ENCODE measurements at places on chromosomes 7 and 10. TPM values are rescaled to one million over a fixed set of nuclear protein-coding genes. Genes with fewer than 3 reads are reported as not detected.
A peak's percentile ranks its signal among the peaks of the same experiment; 100 is the strongest.

- DNase-seq = no peak
Measured at GRCh38 chr10:87723500-87723899, 63.8 kb downstream of the PAPSS2 start.

DNA sequence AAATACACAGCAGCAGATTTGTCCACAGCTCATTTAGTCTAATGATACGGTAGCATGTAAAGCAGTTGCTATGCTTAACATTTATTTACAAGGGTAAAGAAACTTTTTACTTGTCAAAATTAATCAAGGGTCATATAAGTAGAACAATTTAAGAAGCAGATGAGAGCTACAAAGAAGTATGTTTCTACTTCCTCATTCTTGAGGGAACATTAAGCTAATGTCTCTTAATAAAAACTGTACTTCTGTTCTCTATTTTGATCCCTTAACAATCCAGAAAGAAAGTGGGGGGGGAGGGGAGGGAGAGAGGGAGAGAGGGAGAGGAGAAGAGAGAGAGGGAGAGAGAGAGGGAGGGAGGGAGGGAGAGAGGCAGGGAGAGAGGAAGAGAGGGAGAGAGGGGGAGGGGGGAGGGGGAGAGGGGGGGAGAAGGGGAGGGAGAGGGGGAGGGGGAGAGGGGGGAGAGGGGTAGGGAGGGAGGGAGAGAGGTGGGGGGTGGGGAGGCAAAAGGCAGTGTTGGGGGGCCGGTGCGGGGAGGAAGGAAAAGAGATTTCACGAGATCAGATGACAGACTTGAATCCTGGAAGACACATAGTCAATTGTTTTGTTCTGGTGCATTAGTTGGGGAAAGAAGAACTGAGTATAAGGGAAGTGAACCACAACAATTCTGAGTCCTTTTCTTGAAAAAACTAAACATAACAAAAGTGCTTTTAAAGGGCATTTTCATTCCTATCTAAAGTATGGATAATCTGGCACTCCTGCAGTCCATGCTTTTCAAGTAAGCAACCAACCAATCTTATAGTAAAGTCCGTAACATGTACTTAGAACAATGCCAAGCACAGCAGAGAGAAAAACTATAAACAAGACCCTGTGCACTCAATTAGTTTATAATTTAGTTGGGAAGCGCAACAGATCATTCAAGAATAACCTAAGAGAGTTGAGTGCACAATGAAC is 128.0 kb downstream of the USP6NL start:
- no peak for DNase-seq

- no peak for DNase-seq
Measured at GRCh38 chr7:83301416-83301815, 138.7 kb upstream of the PCLO start.

The ANKRD1 gene
- total RNA-seq = 29.9 TPM

DNA sequence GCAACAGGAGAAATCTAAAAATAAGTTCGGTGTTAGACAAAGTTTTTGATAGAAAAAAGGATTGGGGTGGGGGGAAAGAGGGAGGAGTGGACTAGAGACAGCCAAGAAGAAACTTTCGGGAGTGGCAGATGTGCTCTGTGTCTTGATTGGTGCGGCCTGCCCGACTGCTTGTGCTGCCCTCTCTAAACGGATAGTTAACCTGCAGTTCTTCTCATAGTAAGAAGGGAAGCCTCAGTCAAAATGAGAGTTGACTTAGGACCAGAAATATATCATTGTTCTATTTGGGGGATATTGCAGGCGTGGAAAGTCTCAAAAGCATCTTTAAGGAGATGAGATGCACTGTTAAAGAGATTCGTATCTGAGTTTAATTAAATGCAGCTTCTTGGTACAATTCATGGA is 39.3 kb downstream of the UBE3C start:
- no peak for DNase-seq

DNA sequence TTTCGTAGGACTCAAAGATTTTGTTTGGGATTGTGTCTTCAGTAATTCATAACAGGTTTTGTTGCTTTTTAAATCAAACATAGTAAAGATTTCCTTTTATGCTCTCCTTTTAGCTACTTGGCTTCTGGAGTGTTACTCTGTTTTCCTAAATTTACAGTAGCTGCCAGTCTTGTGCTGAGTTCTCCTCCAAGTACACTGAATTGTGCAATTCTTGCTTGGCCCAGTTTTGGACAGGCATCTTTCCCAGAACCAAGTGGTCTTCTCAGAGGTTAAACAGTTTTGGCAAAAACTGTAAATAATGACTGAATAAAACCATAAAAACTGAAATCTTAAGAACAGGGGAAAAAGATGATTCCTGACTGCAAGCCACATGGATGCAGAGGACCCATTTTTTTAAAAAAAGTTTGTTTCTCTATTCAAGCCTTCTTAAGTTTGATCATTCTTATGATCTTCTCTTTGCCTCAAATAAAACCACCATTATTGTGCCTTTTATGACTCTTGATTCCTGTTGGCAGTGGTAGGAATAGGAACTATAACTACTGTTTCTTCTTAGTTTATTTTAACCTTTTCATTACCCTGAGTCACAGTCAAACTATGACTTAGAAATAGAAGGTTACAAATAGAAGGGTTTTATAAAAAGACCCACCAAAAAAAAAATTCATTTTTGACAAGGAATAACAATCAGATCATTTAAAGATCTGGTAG is 88.0 kb downstream of the MDFIC start:
- DNase-seq = peak; percentile 38

DNA sequence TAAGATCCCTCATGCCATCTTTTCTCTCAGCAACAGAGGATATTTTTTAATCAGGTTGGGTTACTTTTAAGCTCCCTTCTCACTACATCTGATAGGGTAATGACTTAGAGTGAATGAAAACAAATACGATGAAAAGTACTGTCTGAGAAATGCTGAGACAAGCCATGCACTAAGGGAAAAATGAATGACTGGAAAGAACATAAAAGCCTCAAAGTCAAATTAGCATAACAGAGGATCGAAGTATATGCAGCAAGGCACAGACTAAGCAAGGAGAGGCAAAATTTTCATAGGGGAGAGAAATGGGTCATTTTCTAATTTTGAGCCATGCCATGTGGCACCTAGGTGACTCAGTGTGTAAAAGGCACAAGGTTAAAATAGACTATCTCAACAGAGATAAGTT is 8.5 kb upstream of the POT1 start:
- no peak for DNase-seq

The DNAJC12 gene
- 3.3 TPM for total RNA-seq

The CUZD1 gene
- 0.76 TPM for total RNA-seq

- no peak for DNase-seq
Measured at GRCh38 chr10:12783293-12783692, 218.2 kb downstream of the CCDC3 start.

GRCh38 chr7:95141755-95142154 is 182.6 kb downstream of the PON1 start:
- DNase-seq = no peak

The TMEM236 gene
- total RNA-seq = 2.4 TPM

- DNase-seq = no peak
Measured at GRCh38 chr7:54841772-54842697, 83.0 kb upstream of the SEC61G start.

The ICA1 gene
- total RNA-seq = 22.4 TPM

GRCh38 chr7:13466874-13467547 is 522.5 kb downstream of the ETV1 start:
- DNase-seq = no peak

- no peak for DNase-seq
Measured at GRCh38 chr10:110568055-110568735, 700 bp downstream of the SMC3 start.

The NODAL gene
- not detected for total RNA-seq

The ANAPC16 gene
- total RNA-seq = 86.0 TPM

- DNase-seq = no peak
Measured at GRCh38 chr7:132078891-132079735, 497.2 kb downstream of the PLXNA4 start.

DNA sequence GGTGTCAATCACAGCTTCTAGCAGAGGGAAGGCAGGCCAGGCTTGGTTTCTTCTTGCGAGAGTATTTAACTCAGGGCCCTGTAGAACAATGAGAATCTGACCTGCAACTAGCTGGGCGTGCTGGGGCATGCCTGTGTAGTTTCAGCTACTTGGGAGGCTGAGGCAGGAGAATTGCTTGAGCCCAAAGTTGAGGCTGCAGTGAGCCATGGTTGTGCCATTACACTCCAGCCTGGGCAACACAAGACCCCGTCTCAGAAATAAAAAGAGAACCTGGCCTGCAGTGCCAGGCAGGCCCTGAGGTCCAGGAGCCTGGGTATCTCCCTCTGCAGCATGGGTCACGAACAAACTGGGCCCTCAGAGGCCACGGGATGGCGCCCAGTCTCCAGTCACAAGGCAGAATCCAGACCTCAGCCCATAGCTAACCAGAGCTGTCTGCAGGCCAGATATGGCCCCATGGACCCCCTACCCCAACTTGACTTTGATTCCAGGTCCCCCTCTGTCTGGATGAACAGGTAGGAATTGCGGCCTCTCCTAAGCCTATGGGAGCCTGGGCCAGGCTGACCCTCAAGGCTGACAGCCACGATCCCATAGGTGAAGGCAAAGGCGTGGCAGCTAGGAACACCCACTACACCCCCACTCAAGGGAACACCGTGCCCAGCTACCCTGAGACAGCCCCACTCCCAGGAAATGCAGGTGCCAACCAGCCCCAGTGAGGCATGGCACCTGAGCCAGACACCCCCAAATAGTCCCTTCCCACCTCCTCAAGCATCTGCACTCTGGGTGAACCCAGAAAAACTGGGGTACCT is 102.7 kb upstream of the TNRC18 start:
- DNase-seq = no peak

DNA sequence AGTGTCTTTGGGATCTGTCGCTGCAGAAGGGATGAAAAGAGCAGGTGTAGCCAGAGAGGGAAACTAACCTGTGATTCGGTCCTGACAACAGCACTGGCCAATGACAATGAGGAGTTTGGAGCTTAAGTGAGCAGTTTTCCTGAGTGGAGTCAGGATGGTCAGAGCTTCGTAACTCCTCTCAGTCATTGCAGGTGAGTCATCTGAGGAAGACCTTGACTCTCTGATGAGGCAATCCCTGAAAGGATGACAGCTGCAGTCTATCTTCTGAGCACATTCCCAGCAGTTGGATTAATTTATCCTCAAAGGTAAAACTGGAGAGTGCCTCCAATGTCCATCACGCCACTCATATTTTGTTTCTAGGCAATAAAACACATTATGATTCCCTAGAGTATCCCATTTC is 401.9 kb downstream of the POM121L12 start:
- DNase-seq = no peak

- DNase-seq = peak; percentile 48
Measured at GRCh38 chr7:128710481-128710880, 28.7 kb upstream of the CALU start.

DNA sequence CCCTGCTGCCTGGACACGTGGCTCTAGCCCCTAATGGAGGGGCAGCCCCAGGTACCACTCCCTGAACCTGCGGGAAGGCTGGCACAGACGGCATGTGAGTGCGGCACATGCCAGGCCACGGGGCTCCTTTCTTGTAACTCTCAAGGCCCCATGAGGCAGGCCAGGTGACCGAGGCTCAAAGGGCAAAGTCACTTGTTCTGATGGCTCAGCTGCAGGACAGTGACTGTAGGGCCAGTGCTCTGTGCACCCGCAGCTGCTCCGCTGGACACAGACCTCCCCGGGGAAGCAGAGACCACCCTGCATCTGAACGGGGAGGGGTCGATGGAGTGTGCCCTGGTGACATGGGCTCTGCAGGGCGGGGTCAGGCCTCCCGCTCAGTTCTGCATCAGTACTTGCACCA is 55.3 kb downstream of the PTPRE start:
- no peak for DNase-seq

- no peak for DNase-seq
Measured at GRCh38 chr10:132493756-132494290, 43.8 kb upstream of the INPP5A start.

The PILRA gene
- total RNA-seq = 20.6 TPM

DNA sequence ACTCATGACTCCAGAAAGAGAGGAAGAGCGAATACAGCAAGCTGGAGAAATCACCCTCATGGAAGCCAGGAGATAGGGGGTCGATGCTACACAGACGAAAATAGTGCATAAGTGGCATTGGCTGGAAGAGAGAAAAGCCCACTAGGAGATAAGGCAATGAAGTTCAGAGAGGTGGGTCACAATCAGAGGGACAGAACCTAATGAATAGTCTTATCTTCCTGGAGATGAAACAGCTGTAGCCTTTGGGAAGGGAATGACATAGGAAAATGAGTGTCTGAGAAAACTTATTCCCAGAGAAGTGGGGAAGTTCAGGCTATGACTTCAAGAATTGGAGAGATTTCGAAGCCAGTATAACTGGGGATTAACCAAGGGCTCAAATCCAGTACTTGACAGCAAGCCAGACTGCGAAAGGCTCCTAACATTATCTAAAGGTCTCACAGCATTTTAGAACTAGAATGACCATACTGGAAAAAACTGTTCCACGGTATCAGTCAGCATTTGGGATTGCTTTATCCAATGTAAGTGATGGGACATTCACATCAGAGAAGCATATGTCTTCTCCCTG is 211.1 kb downstream of the ZNF365 start:
- DNase-seq = no peak

The LIPF gene
- not detected for total RNA-seq

GRCh38 chr7:42020061-42020460 is 216.9 kb downstream of the GLI3 start:
- no peak for DNase-seq

DNA sequence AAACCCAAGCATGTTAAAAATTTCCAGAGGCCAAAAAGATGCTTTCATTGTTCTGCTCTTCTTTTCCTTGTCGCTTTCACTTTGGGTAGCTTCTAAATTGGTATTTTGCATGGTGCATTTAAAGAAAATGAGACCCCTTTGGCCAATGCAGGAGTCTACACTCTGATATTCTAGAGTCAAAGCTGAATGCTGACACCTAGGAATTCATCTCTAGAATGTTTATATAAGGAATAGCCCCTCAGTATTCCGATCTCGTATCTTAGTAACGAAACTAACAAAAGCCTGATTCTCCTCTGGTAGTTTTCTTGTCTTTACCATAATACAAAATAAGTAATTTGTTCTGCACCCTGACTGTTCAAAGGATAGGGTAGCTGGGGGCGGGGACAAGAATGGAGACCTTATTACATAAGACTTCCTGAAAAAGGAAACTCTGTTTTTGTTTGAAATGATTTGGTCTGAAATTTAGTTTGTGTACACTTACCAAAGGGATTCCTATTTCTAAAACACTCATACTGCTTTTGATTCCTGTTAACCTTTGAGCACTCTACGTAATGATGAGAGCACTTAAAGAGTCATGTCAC is 17.1 kb downstream of the IKZF1 start:
- no peak for DNase-seq

All from left lung (tissue), 14 donors.